Camera-type eye (tissue), 1 donor: ENCODE measurements at places on chromosomes 4 and X. TPM values are rescaled to one million over a fixed set of nuclear protein-coding genes. Genes with fewer than 3 reads are reported as not detected.

Gene CASK
- 118 TPM for total RNA-seq

Gene ABCB7
- total RNA-seq: 86.8 TPM

Gene BEX4
- 67.1 TPM for total RNA-seq

Gene ASB12
- total RNA-seq: 0.38 TPM

Gene GYPE
- total RNA-seq: 2.6 TPM

Gene CSAG1
- not detected for total RNA-seq

Gene SPANXA1
- total RNA-seq: not detected

Gene CXCL3
- 1.5 TPM for total RNA-seq

Gene NLRP2B
- not detected for total RNA-seq

Gene FREM3
- total RNA-seq: 0.93 TPM

Gene XIAP
- total RNA-seq: 54.2 TPM

Gene VCX3A
- total RNA-seq: not detected

Gene GAGE1
- total RNA-seq: not detected

Gene HTN1
- not detected for total RNA-seq

Gene CT55
- total RNA-seq: not detected

Gene NKX6-1
- 0.27 TPM for total RNA-seq

Gene FGG
- total RNA-seq: not detected

Gene SPANXN3
- total RNA-seq: not detected

Gene FGFR3
- total RNA-seq: 30.0 TPM

Gene ADH1C
- total RNA-seq: 1.3 TPM

Gene CSAG3
- not detected for total RNA-seq

Gene MGAT4D
- total RNA-seq: not detected

Gene UTP3
- 24.6 TPM for total RNA-seq

Gene SOWAHB
- total RNA-seq: 1.3 TPM

Gene NIPAL1
- 35.3 TPM for total RNA-seq

Gene SAT1
- total RNA-seq: 319 TPM

Gene PRSS12
- total RNA-seq: 32.3 TPM

Gene GDPD2
- 7.5 TPM for total RNA-seq
